ENCODE measurements at places on chromosomes 5 and 9.

GRCh38 chr9:128103589-128103962 is 24.0 kb downstream of the PTGES2 start:
- no peak for DNase-seq

- no peak for DNase-seq
Measured at GRCh38 chr5:134638760-134639201, 6.2 kb upstream of the SAR1B start.

DNA sequence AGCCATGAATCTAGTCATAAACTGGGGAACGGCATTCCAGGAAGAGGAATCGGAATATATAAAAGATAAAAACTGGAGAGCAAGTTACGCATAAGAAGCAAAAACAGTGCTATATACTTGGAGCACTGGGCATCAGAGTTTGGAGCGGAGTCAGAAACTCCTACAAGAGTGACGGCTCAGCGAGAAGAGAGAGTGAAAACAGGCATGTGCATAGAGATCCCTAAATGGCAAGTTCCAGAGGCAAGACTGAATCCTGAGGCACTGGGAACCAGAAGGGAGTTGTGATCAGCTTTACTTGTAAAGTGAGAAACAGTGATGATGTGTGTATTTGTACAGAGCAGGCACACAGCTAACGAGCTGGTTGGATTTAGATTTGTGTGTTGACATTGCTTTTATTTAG is 514.4 kb upstream of the TNC start:
- DNase-seq, result no peak

DNA sequence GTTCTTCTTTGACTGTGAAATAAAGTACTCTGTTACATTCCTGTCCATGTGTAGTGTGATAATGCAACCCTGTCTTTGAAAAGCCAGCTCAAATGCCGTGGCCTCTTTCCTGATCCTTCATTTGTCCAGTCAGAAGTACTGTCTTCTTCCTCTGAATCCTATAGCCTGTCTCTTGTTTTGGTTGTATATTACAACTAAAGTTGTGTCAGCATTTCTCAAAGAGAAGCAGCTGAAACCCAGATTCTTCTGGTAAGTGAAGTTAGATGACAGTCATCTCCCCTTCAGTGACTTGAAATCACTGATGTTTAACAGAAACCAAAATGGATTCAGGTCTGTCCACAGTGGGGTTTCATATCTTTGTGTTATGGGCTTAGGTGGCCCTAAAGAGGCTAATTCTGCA is 196.2 kb downstream of the PCSK1 start:
- no peak for DNase-seq

- peak; percentile 49 for DNase-seq
Measured at GRCh38 chr9:86303316-86303975, 21.1 kb upstream of the ISCA1 start.

DNA sequence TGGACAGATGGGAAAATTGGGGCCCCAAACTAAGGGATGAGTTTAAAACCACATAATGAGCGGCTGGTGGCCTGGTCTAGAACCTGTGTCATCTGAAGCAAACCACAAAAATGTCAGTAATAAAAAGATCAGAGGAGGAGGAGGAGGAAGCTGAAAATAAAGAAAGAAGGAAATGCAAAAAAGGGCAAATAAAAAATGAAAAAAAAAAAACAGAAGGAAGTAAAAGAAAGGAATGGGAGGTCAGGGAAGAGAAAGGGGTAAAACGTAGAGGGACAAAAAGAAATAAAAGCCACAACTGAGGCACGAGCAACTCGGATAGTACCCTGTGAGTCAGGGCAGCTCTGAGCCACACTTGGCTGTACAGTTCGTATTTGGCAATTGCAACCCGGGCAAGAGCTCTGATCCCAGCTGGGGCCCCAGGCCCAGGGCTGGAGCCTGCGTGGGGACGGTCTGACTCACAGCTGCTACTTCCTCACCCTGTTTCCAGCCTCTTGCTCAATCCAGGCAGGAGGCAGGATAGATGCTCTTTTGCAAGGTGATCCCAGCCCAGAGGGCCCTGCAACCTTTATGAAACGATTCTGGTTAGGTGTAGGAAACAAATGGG is 137.9 kb upstream of the TRIM32 start:
- no peak for DNase-seq

All from stimulated activated CD4-positive, alpha-beta T cell treated with anti-CD3 and anti-CD28 coated beads, TNF-alpha, amount 100 ng/mL, for 4 hours (primary cell).